ENCODE measurements at places on chromosomes 3 and 15.

DNA sequence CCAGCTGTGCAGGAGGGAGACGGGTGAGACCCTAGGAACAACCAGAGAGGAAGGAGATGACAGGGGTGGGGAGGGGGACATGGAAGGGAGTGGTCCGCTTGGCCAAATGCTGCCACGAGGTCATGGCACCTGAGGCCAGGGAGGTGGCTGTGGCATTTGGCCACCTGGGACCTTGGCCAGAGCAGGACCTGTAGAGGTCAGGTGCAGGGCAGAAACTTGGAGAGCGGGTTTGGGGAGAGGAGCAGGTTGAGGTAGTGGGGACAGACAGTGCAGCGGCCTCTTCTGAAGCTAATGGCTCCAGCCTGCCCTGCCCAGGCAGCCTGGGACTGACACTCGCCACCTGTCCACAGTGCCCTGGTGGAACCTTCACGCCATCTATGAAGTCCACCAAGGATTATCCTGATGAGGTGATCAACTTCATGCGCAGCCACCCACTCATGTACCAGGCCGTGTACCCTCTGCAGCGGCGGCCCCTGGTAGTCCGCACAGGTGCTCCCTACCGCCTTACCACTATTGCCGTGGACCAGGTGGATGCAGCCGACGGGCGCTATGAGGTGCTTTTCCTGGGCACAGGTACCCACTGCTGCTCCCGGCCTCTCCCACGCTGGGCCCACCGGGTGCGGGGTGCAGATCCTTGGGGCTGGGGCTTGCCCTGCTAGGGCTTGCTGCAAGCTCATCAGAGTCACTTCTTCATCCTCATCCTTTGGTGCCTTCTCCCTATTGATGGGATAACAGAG is 7.0 kb upstream of the GNAT1 start:
- no peak for DNase-seq

- peak; percentile 13 for DNase-seq
Observed at GRCh38 chr3:52444860-52445793, at the start of gene SEMA3G. Gene SEMA3G (minus strand): TSS chr3:52445103. CDS start chr3:52445027, 76 bp downstream.

- DNase-seq = no peak
Observed at GRCh38 chr3:14791343-14791945, 27.3 kb upstream of the FGD5 start.

GRCh38 chr3:179958759-179959158 is 78.0 kb downstream of the PEX5L start:
- DNase-seq = no peak

- DNase-seq = peak; percentile 61
Observed at GRCh38 chr3:185729337-185730055, 95.3 kb downstream of the IGF2BP2 start.

DNA sequence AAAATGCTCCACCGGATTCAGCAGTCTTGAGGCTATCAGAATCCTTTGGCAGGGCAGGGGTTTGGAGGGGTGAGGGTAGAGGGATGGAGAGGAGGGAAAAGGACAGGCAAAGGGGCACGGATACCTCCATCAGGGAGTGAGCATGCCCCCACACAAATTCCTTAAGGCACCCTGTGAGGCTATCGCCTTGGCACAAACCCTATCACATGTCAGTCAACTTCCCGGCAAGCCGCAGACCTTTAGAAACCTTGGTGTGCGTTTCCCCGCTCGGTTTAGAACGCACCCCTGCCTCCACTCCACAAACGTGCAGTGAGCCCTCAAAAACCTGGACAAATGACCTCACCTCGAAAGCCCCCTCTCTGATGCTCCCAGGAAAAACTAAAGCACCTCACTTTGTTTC is 422 bp upstream of the SETMAR start:
- DNase-seq = no peak

GRCh38 chr15:67098768-67099282 is 33.4 kb downstream of the SMAD3 start:
- no peak for DNase-seq

- DNase-seq = peak; percentile 70
Observed at GRCh38 chr15:25684521-25685431, 178.4 kb downstream of the ATP10A start.

- no peak for DNase-seq
Observed at GRCh38 chr3:57026944-57027343, 33.5 kb upstream of the SPATA12 start.

GRCh38 chr15:84016371-84016770 is 219.2 kb upstream of the GOLGA6L4 start:
- DNase-seq = no peak

DNA sequence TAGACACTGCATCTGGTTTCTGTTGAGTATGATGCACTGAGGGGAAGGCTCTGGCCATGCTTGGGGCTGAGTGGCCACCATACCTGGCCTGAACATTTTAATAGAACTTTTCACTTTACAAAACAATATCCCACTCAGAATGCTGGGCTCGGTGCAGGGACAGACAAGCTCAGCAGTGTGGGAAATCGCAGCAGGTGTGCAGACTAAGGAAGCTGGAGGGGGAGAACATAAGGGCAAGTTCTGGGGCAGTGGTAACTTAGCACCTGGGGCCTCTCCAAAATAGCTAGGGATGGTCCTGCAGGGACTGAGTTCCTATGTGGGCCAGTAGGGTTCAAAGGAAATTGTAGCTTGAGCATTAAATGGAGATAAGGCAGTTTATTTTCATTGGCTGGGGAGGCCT is 90.9 kb upstream of the RNU6-1 start:
- no peak for DNase-seq

- no peak for DNase-seq
Observed at GRCh38 chr3:14514323-14514720, 25.8 kb downstream of the GRIP2 start.

- DNase-seq = no peak
Observed at GRCh38 chr15:34038871-34039789, at the start of gene AVEN. Gene AVEN (minus strand): TSS chr15:34039204. CDS start chr15:34039046, 158 bp downstream.

GRCh38 chr3:61452535-61453090 is 108.8 kb upstream of the PTPRG start:
- DNase-seq = peak; percentile 25

DNA sequence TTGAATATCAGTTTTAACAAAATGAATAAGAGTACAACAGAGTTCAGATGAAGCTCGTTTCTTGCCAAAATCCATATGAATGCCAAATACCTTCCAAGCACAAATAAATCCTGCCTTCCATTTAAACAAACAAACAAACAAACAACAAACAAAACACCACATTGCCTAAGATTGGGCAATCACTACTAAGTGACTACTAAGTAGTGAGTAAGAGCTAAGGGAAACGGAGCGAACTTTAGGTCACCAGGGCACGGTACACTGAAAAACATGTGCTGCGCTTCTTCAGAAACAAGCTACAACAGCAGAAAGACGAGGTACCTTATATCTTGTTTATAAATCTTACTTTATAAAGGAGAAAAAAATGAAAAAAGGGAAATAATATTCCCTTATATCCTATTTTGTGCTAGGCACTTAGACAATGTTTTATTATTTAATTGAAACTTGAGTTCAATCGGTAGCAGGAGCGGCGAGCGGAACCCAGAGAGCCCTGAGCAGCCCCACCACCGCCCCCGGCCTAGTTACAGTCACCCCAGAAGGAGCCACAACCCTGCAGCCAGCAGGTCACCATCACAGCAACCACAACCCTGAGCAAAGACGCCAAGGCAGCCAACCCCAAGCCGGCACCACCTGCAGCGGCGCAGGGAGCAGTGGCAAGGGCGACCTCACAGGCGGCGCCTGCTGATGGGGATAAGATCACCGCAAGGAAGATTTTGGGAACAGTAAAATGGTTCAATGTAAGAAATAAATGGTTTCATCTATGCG is 216.9 kb downstream of the ZBTB20 start:
- DNase-seq = no peak

DNA sequence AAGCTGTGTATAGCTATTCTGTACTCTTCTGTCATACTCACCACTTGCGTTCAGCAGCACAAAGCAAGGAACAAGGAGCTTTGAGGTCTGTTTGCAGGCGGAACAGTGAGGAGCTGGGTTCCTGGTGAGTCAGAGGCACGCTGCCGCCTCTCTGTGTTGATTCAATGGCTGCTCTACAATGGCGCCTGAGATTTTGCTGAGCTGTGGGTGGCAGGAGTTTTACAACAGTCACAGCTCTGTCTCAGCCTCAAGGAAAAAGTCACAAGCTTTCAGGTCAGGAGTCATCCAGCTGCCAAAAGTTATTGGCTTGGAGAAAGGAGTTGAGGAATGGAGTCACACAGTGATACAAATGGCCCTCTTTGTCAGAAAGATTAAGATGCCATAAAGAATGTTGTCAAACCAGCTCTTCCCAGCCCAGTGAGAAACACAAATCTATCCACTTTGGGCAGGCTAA is 98.1 kb downstream of the SSR3 start:
- DNase-seq = no peak

DNA sequence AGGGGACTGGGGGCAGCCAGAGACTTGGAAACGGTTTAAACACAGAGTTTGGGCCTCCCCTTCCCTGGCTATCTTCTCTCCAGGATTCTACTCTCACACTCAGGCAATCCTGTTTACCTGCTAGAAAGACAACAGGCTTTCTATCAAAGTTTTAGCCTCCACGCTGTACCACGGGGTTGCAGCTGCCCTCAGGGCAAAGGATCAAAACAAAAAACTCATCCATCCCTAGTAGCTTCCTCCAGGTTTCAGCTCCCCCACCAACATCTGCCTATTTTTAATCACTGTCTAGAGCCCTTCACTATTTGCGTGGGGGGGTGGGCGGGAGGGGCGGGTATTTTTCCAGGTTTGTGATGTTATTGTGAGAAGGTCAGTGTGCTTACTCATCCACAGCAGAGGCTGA is 286.8 kb upstream of the TRIM42 start:
- DNase-seq = no peak

GRCh38 chr3:117691526-117691925 is 981.9 kb downstream of the TUSC7 start:
- no peak for DNase-seq

DNA sequence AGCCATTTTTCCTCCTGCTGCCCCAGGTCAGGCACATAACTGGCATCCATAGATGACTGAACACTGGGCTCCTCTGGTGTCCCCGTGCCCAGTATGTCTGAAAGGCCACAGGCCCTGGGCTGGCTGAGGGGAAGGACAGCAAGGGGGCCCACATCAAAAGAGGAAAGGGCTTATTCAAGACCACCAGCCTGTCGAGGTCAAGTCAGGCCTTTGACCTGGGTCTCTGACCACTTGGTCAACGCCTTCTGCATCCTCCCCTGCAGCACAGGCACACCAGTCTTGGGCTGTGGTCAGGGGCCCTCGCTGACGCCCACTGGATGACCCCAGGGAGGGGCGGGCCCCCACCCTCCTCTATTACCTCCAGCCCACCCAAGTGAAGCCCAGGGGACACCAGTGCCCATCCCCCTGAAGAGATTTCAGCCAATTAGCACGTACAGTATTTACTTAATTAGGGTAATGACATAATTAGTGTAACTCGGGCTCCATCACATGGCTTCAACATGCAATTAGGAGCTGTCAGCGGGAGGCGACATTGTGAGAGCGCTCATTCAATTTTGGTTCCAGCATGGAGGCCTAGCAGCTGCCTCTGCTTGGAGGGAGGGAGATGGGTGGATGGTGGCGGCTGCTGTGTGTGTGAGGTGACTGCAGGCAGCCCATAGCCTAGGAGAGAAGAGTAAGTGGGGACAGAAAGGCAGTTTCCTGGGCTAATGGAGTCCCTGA is 13.5 kb upstream of the DNAH1 start:
- DNase-seq = no peak

GRCh38 chr3:107206141-107206540 is 171.1 kb upstream of the CCDC54 start:
- DNase-seq = no peak

- no peak for DNase-seq
Observed at GRCh38 chr3:15825016-15825415, 27.2 kb upstream of the ANKRD28 start.

DNA sequence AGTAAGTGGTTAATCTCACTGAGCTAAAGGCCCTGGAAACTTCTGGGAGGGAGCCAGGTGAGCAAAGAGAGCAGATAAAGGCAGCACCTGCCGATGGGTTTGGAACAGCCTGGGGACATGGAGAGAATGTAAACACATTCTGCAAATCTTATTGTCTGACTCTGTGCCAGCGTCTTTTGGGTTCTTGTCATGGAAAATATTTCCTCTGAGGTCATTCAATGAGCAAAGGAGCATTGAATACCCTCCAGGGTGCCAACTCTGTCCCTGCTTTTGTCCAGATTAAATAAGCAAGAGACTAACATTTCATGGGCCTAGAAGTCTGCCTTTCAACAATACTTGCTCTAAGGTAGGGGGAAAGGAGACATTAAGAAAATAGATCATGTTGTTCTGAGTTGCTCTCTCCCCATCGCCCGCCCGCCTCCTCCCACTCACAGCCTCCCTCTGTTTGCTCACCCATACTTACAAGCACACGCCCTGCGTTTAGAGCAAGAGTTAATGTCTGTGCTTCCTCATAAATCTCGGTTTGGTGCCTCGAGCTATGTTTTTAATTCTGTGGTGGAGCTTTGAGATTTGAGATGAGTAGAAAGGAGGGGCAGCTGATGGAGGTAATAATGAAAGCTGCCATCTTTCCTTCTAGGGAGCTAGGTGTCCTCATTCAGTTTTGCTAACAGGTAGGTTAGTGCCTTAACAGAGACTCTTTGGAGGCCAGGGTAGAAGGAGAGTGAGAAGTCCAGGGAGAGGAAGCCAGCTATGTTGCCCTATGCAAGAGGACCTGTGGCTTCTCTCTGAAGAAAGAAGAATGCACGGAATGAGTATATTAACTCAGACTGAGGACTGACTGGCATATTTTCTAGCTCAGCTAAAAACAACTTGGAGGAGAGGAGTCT is 132.9 kb downstream of the TPRG1 start:
- no peak for DNase-seq

DNA sequence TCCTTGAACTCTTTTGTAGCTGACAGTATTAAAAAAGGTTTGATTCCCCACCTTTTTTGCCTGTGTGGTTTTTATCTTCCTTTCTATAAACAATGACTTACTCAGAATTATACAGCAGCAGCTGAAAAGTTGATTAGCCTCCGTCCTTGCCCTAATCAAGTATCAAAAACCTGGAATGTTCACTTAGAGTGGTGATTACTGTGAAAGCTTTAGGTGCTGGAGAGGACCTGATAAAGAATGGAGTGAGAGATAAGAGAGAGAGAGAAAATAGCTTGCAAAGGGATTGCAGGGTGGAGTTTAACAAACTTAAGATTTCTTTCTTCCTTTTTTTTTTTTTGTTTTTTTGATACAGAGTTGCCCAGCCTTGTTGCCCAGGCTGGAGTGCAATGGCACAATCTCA is 6.7 kb downstream of the CGNL1 start:
- DNase-seq = no peak

DNA sequence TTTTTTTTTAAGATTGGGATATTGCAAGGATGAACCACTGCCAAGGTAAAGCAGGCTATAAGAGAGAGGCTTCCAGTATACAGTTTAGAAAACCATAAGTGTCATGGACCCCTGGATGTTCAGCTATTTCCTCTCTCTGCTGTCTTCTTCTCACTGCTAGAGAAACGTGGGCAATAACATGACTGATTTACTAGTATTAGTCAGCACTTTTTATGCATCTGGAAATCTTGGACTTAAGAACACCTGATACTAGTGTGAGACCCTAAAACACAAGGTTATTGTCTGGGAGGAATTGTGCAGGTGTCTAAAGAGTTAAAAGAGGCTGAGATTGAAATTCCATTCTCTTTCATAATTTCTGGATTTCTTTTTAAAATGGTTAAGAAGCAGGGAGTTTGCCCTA is 460.6 kb upstream of the MCTP2 start:
- DNase-seq = no peak
